ENCODE measurements at places on chromosomes 4 and X. TPM values are rescaled to one million over a fixed set of nuclear protein-coding genes. Genes with fewer than 3 reads are reported as not detected.

DNA sequence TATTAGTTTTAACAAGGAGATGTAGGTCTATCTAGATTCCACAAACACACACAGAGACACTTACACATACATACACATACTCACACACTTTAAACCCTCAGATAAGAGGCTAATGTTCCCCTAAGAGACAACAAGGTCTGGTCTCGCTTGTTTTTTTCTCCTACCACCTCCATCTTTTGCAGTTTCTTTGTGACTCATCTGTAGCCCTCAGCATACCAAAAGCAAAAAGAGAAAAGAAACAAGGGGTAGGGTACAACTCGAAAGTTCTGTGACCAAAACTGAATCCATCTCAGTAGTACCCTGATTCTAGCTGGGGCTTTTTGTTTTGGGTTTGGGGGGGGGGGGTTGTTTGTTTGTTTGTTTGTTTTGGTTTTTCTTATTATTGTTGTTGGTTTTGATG is 12.2 kb upstream of the EXOSC9 start:
- no peak for DNase-seq

DNA sequence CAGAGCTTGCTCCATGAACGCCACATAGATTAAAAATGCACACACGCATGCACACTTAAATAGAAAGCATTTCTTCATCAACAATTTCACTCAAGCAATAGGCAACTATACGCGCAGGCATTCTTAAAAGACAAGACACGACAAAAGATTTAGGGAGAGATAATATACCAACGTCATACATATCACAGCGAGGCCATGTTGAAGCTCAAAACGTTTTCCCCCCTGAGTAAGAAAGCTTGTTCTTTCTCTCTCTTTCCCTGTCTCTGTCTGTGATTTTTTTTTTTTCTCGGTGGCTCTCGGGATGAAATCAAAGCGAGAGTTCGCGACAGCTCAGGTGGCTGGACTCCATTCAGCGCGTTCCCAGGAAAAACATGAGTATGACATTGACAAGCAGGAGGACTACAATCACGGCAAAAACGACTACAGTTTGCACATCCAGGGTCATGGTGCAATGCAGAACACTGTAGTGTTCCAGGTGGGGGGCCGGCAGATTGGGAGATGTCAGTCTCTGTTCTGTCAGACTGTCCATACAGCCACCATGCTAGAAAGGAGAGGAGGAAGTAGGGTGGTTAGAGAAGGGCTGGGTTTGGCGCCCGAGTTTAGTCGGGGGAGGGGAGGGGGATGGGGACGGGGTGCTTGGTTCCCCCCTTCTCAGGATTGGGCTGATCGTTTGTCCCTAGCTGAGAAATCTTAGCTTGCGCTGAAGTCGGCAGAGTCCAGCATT is 30.7 kb downstream of the ARHGEF9 start:
- peak; percentile 28 for DNase-seq

DNA sequence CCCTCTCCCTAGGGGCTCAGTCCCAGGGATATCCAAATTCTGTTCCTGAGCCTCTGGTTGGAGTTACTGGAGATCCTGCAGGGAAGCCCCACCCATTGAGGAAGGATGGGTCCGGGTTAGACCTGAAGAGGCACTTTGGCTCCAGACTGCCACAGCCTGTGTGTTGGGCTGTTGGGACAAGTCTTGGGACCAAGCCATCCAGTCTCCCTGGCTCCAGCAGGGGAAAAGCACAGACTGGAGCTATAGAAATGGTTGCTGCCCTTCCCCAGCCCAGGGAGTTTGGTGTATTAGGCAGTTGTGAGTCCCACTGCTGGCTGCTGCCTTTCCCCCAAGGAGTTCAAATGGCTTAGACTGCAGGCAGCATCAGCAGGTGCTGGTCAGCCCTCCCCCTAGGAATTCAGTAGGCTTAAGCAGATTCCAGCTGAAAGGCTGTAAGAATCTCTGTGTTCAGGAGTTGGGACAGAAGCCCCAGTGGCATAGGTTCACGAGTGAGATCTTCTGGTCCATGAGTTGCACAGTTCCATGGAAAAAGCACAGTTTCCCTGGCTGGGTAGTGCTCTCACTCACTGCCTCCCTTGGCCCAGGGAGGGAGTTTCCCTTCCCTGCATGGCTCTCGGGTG is 344.0 kb upstream of the EPHA5 start:
- no peak for DNase-seq

GRCh38 chr4:168509786-168510185 is 12.9 kb downstream of the PALLD start:
- no peak for DNase-seq

DNA sequence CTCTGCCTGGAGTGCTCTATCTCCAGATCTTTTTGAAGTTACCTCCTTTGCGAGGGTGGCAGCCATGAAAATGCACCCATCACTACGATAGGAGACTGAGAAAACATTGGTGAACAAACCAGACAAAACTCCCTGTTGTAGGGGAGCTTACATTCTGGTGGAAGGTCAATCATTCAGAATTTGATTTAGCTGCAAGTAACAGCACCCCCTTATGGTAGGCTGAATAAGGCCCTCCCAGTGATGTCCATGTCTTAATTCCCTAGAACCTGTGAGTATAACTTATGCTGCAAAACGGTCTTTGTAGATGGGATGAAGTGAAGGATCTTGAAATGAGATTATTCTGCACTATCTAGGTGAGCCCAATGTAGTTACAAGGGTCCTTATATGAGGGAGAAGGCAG is 5.6 kb upstream of the TEC start:
- peak; percentile 37 for DNase-seq

- DNase-seq = no peak
Observed at GRCh38 chrX:31715675-31716074, 643.8 kb upstream of the FTHL17 start.

DNA sequence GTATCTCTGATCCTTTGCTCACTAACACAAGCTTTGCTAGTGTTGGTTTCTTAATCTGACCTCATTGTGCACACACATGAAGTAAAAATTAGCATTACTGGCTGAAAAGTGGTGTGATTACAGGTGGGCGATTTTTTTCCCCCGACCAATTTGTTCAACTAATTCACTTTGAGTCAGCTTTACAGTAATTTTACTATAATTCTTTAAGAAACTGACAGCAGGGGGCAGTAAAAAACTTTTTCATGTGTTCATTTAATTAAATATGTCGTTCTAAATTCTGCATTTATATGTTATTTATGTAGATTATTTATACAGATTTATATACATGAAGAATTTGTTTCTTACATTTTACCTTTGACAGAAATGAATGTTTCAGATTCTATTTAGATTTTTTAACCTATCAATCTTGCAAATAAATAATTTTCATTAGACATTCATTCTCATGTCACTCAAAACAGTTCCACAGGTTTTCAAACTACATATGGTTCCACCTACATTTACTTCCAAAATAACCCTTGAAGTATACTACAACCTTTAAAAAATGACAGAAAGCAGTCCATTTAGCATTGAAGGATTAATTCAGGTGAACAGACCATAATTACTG is 17.5 kb downstream of the PALLD start:
- DNase-seq = peak; percentile 41

The MSANTD1 gene
- total RNA-seq = 0.33 TPM

The XG gene
- 1.0 TPM for total RNA-seq

The PPBP gene
- 3.2 TPM for total RNA-seq

- no peak for DNase-seq
Observed at GRCh38 chr4:112770114-112770513, 133.2 kb downstream of the LARP7 start.

DNA sequence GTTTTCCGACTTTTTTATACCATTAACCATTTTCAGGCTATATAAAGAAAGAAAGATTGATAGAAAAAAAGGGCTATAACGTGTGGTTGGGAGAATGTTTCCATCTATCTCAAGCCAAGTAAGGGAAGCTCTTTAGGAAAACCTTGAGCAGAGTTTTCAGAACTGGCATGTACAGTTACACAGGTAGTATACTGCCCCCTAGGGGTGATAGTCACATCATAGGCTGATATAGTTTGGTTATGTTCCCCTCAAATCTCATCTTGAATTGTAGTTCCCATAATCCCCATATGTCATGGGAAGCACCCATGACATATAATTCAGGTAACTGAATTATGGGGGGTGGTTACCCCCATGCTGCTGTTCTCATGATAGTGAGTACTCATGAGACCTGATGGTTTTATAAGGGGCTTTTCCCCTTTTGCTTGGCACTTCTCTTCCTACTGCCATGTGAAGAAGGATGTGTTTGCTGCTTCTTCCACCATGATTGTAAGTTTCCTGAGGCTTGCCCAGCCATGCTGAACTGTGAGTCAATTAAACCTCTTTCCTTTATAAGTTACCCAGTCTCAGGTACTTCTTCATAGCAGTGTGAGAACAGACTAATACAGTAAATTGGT is 186.8 kb downstream of the TMA16 start:
- peak; percentile 27 for DNase-seq

Data from thymus (tissue), 14 donors.